ENCODE measurements at places on chromosomes 1 and 21. TPM values are rescaled to one million over a fixed set of nuclear protein-coding genes. Genes with fewer than 3 reads are reported as not detected.

Gene HUNK
- 7.6 TPM for total RNA-seq

Gene CCDC30
- total RNA-seq: 5.8 TPM

Gene RHOC
- total RNA-seq: 294 TPM

Gene REN
- not detected for total RNA-seq

Gene SH2D2A
- total RNA-seq: 3.1 TPM

Gene DMBX1
- 1.7 TPM for total RNA-seq

- DNase-seq: no peak
- no peaks in the 10 kb centered on the region for H3K27me3 ChIP-seq
- H3K4me3 ChIP-seq: no peak overlapping the region
- H3K36me3 ChIP-seq: no peaks in the 10 kb centered on the region
Observed at GRCh38 chr21:33968080-33968994, 52.7 kb upstream of the ATP5PO start.

GRCh38 chr1:60908159-60908558 is 174.2 kb upstream of the NFIA start:
- peaks cover 4% of the 10 kb centered on the region for H3K4me1 ChIP-seq
- H3K27me3 ChIP-seq: no peaks in the 10 kb centered on the region
- H3K36me3 ChIP-seq: no peaks in the 10 kb centered on the region
- no peak overlapping the region for H3K4me3 ChIP-seq
- DNase-seq: no peak

Measured in testis (tissue), 5 donors.